Femur (tissue), 1 donor: ENCODE measurements at places on chromosomes 2 and 18.

DNA sequence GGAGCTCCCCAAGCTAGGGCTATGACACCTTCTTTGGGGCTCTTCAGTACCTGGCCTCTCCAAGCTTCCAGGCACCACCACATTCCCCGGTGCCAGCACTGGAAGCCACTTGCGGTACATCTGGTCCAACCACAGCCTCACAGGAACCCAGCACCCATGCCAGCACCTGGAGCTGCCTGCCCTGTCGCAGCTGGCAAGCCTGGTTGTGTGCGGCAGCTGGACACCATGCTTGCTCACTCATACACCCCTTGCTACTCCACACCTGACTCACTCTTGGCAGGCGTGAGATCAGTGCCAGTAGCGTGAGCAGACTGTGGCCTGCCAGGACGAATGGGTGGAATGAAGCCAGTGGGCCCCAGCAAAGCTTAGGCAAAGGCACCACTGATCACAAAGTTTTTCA lies 34.0 kb downstream of the LRRTM4 start:
- DNase-seq: no peak

DNA sequence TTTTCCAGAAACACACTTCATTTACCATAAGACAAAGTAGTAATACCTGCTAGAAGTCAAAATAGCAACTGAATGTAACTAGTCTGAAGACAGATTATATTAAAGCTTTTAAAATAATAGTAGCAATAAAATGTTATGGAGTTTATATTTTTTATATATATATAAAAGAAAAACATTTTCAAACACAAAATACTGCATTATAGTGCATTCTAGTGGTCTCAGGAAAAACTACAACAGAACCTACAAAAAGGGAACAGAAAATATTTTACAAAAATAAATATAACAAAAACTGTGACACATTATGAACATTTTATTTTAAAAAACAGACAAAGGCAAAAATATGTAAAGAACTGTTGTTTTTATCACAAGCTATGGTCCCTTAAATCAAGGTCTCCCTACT lies 48.0 kb downstream of the STRN start:
- no peak for DNase-seq

GRCh38 chr18:2572171-2572569 lies 813 bp downstream of the NDC80 start:
- no peak for DNase-seq

- DNase-seq: no peak
Measured at GRCh38 chr18:8361941-8362471, 247.2 kb upstream of the RAB12 start.

DNA sequence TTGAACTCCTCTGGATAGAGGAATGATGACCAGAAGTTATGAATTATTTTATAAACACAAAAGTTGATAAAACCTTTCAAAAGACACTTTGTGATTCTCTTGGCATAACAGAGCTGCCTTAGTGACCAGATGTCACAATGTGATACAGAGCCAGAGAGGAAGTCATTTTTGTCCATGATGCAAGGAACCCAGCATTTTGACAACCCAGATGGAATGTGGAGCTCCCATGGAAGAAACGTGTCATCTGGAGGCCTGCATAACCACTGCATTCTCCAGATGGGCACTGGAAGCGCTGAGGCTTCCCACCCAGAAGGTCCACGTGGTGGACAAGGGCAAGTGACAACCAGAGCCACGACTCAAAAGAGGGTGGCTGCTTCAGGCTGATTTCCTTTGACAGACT lies 30.1 kb downstream of the HRH4 start:
- no peak for DNase-seq

DNA sequence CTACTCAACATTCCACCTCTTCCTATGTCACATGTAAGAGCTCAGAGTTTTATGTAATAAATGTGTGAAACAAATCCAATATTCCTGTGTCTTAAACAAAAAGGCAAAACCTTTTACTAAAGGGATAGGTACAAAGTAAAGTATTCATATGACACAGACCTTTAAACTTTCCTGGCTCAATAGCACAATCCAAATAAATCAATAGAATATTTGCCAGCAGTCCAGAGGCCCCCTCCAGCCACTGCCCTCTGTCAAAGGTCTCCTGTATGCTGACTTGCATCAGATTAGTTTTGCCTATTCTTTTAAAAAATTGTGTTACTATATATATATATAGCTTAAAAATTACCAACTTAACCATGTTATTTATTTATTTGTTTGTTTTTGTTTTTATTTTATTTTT lies 17.7 kb upstream of the PHLPP1 start:
- DNase-seq: no peak

DNA sequence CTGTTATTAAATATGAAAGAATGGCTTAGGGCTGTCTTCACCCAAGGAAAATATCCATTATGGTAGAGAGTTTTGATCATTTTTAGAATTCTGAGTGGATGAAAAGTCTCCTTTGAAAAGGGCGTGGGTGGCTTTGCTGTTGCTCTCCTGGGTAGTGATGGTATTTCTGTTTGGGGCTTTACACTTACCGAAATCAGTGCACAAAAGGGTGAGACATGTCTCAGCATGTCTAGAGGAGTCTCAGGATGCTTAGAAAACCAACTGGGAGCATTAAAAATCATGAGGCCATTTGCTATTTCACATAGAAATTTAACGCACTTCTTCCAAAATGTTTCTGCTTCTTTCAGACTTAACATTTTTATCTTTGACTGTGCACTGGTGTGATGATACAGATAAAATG lies 49.6 kb downstream of the ZCCHC2 start:
- no peak for DNase-seq

DNA sequence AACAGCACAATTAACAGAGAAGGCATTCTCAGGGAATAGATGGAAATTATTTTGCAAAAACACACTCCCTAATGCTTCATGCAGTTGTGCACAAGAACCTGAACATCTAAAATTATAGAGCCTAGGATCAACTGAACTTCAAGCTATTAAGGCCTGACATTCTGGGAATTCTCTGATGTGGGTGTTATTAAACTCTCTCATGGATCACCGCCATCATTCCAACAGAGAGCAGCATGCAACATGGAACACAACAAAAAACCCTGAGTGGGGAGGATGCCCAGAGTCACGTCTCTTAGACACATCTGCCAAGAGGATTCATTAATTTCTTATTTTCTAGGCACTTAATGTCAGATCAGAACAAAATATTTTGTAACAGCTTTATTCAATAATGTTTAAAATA lies 543.8 kb downstream of the ERBB4 start:
- no peak for DNase-seq

DNA sequence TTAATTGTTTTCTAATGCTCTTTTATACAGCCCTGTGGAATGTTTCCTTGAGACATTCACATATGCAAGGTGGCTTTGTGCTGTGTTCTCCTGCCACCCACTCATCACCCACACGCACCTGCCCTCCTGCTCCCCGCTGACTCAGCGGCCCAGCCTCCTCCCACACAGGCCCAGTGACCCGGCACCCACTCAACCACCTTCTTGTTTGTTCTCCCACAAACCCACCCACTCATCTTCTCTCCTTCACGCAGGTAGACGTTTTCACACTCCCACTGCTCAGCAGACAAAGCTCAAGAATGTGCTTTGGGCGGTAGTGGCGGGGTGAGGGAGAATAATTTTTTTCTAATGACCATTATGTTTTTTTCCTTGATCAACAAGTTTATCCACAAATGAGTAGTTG lies 28.6 kb upstream of the NEMP2 start:
- no peak for DNase-seq

DNA sequence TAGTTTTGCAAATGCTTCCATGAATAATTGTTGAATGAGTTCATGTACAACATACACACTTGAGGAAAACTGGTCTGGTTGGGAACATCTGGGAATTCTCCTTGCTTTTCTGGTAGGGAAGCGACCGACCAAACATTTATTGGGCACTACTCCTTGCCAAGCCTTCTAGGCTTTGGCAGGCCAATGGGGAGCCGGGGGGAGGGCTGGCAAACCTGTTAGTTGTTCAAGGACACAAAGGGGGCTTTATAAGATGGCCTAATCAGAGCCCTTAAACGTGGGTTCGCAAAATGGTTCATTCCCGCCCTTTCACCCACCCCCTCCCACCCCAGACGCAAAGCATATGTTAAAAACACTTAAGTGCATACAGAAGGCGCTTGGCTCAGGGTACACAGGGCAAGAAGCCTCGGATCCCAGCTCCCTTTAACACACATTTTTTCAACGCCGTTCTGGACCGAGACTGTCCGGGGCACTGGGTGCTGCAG lies 844 bp upstream of the VSNL1 start:
- DNase-seq: peak; percentile 57

GRCh38 chr18:12329125-12329698 lies 21.2 kb downstream of the TUBB6 start:
- no peak for DNase-seq

DNA sequence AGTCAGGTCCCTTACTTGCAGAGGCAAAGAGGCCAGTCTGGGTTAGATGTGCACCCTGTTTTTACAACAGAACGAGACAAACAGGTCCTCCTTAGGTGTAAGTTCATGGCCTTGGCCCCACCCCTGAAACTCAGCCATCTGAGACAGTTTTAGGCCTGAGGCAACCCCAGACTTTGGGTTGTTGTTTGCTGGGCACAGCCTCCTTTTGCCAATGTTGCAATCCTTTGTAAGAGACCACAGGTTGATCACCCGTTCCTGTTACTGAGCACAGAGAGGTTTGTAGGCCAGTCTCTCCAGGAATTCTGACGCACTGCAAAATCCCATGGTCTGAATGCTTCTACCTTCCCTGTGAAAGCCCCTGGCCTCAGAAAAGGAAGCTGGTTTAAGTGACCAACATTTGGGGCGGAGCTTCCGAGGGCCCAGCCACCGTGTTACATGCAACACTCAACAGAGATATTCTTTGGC lies 15.5 kb upstream of the IL1RN start:
- no peak for DNase-seq

- DNase-seq: no peak
Measured at GRCh38 chr2:108988076-108988795, 784 bp downstream of the EDAR start.

GRCh38 chr18:10391506-10391905 lies 62.9 kb upstream of the APCDD1 start:
- no peak for DNase-seq

DNA sequence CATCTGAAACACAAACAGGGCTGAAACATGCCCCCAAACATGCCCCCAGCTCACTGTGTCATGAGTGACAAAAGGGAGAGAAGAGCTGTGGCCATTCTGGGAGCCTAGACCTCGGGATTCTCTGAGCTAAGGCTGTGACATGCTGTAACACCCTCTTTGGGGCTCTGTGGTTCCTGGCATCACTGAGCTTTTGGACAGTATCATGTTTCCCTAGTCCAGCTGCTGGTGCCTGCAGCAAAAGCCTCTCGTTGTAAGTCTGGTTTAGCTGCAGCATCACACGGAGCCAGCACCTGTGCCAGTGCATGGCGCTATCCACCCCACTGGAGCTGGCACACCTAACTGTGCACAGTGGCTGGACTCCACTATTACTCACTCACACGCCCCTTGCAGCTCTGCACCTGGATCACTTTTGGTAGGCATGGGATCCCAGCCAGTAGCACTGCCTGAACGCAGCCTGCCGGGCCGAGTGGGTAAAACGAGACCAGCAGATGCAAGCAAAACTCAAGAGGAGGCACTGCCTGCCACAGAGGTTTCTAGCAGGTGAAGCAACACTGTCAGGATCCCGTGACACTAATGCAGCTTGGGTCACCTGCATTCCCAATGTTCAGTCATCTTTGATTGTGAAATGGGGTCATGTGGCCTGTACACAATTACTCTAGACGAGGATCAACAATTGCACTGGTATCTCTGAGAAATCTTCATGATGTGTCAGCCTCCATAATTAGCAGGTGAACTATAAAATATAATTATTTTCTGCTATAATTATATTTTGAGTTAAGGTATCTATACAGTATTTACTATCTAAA lies 547.2 kb downstream of the ZNF804A start:
- DNase-seq: no peak

DNA sequence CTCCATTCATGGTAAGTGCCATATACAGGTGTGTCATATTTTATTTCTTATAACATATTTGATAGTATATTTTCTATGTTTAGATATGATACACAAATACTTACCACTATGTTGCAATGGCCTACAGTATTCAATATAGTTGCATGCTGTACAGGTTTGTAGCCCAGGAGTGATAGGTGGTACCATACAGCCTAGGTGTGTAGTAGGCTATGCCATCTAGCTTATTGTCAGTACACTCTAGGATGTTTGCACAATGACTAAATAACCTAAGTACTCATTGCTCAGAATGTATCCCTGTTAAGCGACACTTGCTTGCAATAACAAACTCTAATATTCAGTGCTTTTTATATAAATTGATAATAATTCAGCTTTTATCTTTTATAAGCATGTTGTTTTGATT lies 563.1 kb upstream of the LINC00305 start:
- DNase-seq: no peak

GRCh38 chr18:50171406-50171805 lies 23.5 kb downstream of the MYO5B start:
- DNase-seq: no peak

GRCh38 chr2:31312898-31313297 lies 78.9 kb downstream of the EHD3 start:
- DNase-seq: no peak

DNA sequence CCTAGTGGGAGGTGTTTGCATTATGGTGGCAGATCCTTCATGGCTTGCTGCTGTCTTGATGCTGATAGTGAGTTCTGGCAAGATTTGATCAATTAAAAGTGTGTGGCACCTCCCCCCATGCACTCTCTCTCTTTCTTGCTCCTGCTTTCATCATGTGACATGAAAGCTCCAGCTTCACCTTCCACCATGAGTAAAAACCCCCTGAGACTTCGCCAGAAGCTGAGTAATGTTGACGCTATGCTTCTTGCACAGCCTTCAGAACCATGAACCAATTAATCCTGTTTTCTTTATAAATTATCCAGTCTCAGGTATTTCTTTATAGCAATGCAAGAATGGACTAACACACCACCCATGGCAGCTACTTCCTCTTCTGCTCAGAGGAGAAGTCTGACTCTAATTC lies 2181.4 kb upstream of the PIK3C3 start:
- no peak for DNase-seq

DNA sequence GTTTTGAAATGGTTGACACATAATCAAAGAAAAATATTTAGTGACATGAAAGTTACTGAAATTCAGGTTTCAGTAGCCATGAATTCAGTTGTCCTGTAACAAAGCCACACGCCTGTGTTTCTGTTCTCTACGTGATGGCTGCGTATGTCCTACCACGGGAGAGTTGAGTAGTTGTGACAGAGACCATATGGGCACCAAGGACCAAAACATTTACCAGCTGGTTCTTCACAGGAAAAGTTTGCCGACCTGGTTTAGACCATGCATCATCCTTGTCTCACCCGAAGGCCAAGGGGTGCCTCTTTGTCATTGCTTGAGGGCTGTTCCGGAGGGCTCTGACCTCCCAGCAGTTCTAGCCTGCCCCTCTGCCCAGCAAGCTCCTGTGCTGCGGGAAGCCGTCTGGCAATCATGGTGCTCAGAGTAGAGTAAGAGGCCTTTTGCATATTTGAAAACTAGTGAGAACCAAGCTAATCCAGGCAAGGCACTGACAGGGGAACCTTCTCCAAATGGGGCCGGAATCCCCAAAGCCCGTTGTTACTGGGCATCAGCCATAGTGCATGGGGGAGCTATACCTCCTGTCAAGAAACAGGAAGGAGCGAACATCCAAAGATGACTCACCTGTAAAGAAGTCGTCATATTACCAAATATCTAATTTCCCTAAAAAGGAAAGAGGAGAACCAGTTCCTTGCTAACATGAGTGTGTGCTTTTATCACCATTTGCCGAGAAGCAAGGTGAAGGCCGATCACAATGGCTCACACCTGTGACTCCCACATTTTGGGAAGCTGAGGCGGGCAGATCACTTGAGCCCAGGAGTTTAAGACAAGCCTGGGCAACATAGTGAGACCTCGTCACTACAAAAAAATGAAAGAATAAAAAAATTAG lies 92.6 kb upstream of the RAB12 start:
- no peak for DNase-seq
